WTC11 (cell line): ENCODE measurements at places on chromosomes 4 and X. TPM values are rescaled to one million over a fixed set of nuclear protein-coding genes. Genes with fewer than 3 reads are reported as not detected.
A peak's percentile ranks its signal among the peaks of the same experiment; 100 is the strongest.

DNA sequence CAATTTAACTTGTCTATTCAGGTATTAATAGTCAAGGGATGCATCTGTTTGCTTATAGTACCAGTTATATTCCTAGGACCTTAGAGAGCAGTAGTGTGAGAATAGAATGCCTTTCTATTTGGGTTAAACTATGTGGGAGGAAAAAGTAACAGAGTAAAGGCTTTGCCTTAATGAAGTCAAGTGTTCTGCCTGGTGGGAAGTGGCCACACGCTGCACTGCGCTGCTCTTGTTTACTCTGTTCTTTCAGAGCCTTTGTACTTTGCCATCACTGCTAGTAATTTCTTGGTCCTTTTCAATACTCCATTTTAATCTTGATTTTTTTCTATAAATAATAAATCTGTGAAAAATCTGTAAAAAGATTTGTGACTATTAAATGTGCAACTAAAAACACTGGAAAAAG is 38.0 kb downstream of the YIPF6 start:
- no peaks in the 10 kb centered on the region for H3K4me1 ChIP-seq
- no peak overlapping the region for H3K27ac ChIP-seq
- no peak overlapping the region for H3K4me3 ChIP-seq
- no peak for DNase-seq
- H3K36me3 ChIP-seq = peaks cover 19% of the 10 kb centered on the region

BMP3 gene
- 0.53 to 0.55 TPM (median 0.55 TPM) in 3 replicates for total RNA-seq

FAM133A gene
- total RNA-seq = 0.16 to 0.33 TPM (median 0.30 TPM) in 3 replicates

GRCh38 chr4:76898949-76899645 is 1.2 kb upstream of the SOWAHB start:
- peaks cover 10% of the 10 kb centered on the region for H3K4me1 ChIP-seq
- no peaks in the 10 kb centered on the region for H3K36me3 ChIP-seq
- DNase-seq = no peak
- peak overlapping the region; percentile 75 for H3K4me3 ChIP-seq
- no peak overlapping the region for H3K27ac ChIP-seq

GRCh38 chrX:111288841-111289240 is 18.6 kb upstream of the CAPN6 start:
- no peaks in the 10 kb centered on the region for H3K36me3 ChIP-seq
- DNase-seq = no peak
- no peaks in the 10 kb centered on the region for H3K4me1 ChIP-seq
- no peak overlapping the region for H3K4me3 ChIP-seq
- H3K27me3 ChIP-seq = peaks cover 7% of the 10 kb centered on the region

GIMD1 gene
- total RNA-seq = not detected in 3 replicates

- no peaks in the 10 kb centered on the region; the same call in 1 of the 2 replicates for H3K27me3 ChIP-seq
- no peak overlapping the region for H3K27ac ChIP-seq
Measured at GRCh38 chr4:178672512-178672911, 1230.3 kb upstream of the AGA start.

GRCh38 chrX:19912-20571 is 261.1 kb upstream of the PLCXD1 start:
- H3K27me3 ChIP-seq = peaks cover 11% of the 10 kb centered on the region
- no peak overlapping the region; the same call in 1 of the 2 replicates for H3K27ac ChIP-seq
- peak; percentile 36 for DNase-seq
- peaks cover 7% of the 10 kb centered on the region for H3K4me1 ChIP-seq
- peak overlapping the region; percentile 99 for H3K4me3 ChIP-seq

- DNase-seq = no peak
- H3K36me3 ChIP-seq = no peaks in the 10 kb centered on the region
- no peak overlapping the region for H3K4me3 ChIP-seq
Measured at GRCh38 chr4:167779280-167779679, 313.1 kb upstream of the ANXA10 start.

GRCh38 chr4:188714907-188715306 is 575.7 kb downstream of the TRIML1 start:
- no peak overlapping the region for H3K4me3 ChIP-seq
- no peaks in the 10 kb centered on the region for H3K4me1 ChIP-seq
- no peak overlapping the region for H3K27ac ChIP-seq

GRCh38 chr4:168683595-168683994 is 186.7 kb downstream of the PALLD start:
- H3K4me1 ChIP-seq = peaks cover 7% of the 10 kb centered on the region
- H3K27me3 ChIP-seq = no peaks in the 10 kb centered on the region
- H3K36me3 ChIP-seq = no peaks in the 10 kb centered on the region
- no peak for DNase-seq
- H3K4me3 ChIP-seq = no peak overlapping the region
- no peak overlapping the region for H3K27ac ChIP-seq

- H3K27ac ChIP-seq = no peak overlapping the region
- H3K4me1 ChIP-seq = no peaks in the 10 kb centered on the region
- no peak for DNase-seq
Measured at GRCh38 chr4:5374994-5375393, 323.7 kb downstream of the STK32B start.

IL2RG gene
- 0.37 to 1.2 TPM (median 0.94 TPM) in 3 replicates for total RNA-seq

DNA sequence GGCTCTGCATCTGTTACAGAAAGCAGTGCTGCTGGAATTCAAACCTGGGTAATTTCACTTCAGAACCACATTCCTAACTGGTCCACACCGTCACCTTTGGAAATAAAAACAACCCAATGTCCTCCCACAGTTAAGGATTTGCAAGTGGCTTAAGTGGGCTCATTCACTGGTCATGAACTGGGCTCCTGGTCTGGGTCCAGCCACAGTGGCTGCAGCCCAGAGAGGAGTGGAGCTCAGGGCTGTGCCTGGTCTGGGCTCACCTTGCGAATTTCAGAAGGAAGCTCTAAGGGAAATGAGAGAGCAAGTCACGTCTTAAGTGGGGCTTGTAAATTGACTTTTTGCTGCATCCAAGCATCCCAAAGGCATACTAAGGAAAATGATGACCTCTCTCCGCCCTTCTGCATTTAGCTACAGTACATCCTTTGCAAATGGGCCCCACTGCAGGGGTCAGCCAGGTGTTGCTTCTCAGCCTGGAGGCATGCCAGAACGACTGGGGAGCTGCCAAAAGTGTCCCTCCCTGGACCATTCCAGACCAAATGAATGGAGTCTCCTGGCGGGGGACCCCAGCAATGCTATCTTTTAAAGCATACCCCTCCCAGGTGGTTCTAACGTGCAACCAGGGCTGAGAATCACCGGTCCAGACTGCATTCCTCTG is 25.6 kb upstream of the CRMP1 start:
- H3K4me1 ChIP-seq = peaks cover 37% of the 10 kb centered on the region
- H3K27me3 ChIP-seq = peaks cover 30% of the 10 kb centered on the region
- H3K27ac ChIP-seq = no peak overlapping the region
- no peak overlapping the region for H3K4me3 ChIP-seq

PPEF1 gene
- 0.31 to 1.2 TPM (median 0.94 TPM) in 3 replicates for total RNA-seq

DNA sequence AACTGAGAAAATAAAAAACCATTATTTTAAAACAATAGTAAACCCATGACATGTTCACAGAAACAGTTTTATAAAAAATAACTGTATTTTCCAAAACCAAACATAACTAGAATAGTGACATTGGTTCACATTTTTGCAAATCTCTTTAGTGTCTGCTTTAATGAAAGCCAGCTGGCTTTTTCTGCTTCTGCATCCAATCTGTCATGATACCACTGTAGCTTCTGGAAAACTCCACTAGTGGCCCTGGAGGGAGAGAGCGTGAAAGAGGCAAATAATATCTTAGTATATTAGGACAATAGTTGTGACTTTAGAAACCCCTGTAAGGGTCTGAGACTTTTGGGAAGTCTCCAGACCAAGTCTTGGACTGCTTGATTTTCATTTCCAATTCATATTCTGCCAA is 31.1 kb downstream of the FGFBP1 start:
- no peak overlapping the region for H3K4me3 ChIP-seq
- H3K4me1 ChIP-seq = no peaks in the 10 kb centered on the region
- DNase-seq = no peak
- no peaks in the 10 kb centered on the region for H3K27me3 ChIP-seq

GRCh38 chrX:38018766-38019425 is 12.5 kb downstream of the SYTL5 start:
- DNase-seq = no peak
- H3K4me3 ChIP-seq = no peak overlapping the region
- H3K36me3 ChIP-seq = no peaks in the 10 kb centered on the region
- H3K27me3 ChIP-seq = no peaks in the 10 kb centered on the region
- H3K27ac ChIP-seq = no peak overlapping the region
- no peaks in the 10 kb centered on the region for H3K4me1 ChIP-seq

DNA sequence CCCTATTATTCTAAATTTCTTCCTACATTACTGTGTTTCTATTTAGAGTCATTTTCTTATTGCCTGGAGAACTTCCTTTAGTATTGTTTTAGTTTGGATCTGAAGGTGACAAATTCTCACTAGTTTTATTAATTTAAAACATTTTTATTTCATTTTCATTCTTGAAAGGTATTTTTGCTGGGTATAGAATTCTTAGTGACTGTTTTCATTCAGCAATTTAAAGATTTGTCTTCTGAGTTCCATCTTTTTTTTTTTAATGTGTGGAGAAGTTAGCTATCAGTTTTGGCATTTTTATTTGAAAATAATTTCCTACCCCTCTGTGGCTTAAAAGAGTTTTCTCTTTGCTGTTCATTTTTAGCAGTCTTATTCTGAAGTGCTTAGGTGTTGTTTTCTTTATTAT is 169.2 kb downstream of the FRAS1 start:
- H3K27me3 ChIP-seq = no peaks in the 10 kb centered on the region
- H3K4me3 ChIP-seq = no peak overlapping the region
- H3K4me1 ChIP-seq = peaks cover 56% of the 10 kb centered on the region
- peaks cover 13% of the 10 kb centered on the region for H3K36me3 ChIP-seq
- H3K27ac ChIP-seq = no peak overlapping the region

DNA sequence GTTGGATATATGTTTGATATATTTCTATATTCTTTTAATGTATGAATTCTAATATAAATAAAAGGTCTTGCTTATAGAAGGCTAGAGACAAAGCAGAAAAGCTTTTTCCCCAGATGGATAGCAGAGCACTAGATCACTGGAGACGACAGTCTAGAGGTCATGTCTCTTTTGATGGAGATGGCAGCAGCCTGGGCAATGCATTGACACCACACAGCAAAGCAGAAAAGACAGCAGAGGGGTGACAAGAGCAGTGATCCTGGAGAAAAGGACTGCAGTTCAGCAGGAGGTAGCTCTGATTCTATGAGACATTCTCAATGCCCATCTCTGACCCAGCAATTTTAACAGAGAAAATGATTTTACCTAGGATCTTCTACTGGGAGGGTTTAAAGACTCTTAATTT is 210.6 kb downstream of the DTHD1 start:
- peaks cover 9% of the 10 kb centered on the region for H3K4me1 ChIP-seq
- H3K27me3 ChIP-seq = no peaks in the 10 kb centered on the region
- DNase-seq = no peak
- no peaks in the 10 kb centered on the region for H3K36me3 ChIP-seq
- no peak overlapping the region for H3K27ac ChIP-seq
- no peak overlapping the region for H3K4me3 ChIP-seq

DNA sequence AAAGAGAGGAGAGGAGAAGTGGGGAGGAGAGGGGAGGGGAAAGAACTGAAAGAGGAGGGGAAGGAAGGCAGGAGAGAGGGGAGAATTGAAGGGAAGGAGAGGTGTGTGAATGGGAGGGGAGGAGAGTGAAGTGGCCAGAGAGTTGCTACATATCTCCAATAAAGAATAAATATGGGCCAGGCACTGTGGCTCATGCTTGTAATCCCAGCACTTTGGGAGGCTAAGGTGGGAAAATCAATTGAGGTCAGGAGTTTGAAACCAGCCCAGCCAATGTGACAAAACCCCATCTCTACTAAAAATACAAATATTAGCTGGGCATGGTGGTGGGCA is 482.4 kb downstream of the NAF1 start:
- no peaks in the 10 kb centered on the region for H3K27me3 ChIP-seq
- no peaks in the 10 kb centered on the region for H3K36me3 ChIP-seq
- H3K4me3 ChIP-seq = no peak overlapping the region
- DNase-seq = no peak
- no peaks in the 10 kb centered on the region for H3K4me1 ChIP-seq

- H3K27ac ChIP-seq = no peak overlapping the region
- H3K4me3 ChIP-seq = no peak overlapping the region
- peaks cover 26% of the 10 kb centered on the region for H3K4me1 ChIP-seq
- H3K27me3 ChIP-seq = no peaks in the 10 kb centered on the region
Measured at GRCh38 chr4:183540410-183541009, 35.7 kb downstream of the ING2 start.

- no peaks in the 10 kb centered on the region for H3K27me3 ChIP-seq
- peaks cover 18% of the 10 kb centered on the region for H3K36me3 ChIP-seq
- peaks cover 10% of the 10 kb centered on the region for H3K4me1 ChIP-seq
- no peak overlapping the region for H3K4me3 ChIP-seq
Measured at GRCh38 chr4:168723020-168723419, 226.2 kb downstream of the PALLD start.

BMX gene
- not detected in 3 replicates for total RNA-seq

FRMD7 gene
- total RNA-seq = not detected in 3 replicates
